ENCODE measurements at places on chromosomes 5 and 9.

GRCh38 chr9:133008824-133009223 is 22.0 kb upstream of the GTF3C5 start:
- DNase-seq, result no peak

- DNase-seq, result no peak
Measured at GRCh38 chr5:132370971-132371602, 1.6 kb downstream of the SLC22A5 start.

- DNase-seq, result no peak
Measured at GRCh38 chr5:55868846-55869245, 17.7 kb downstream of the IL31RA start.

- DNase-seq, result no peak
Measured at GRCh38 chr5:177484902-177485549, 11.6 kb upstream of the DBN1 start.

GRCh38 chr9:113168809-113169208 is 18.0 kb downstream of the SLC31A2 start:
- no peak for DNase-seq

GRCh38 chr5:173320259-173320658 is 8.0 kb downstream of the STC2 start:
- no peak for DNase-seq

DNA sequence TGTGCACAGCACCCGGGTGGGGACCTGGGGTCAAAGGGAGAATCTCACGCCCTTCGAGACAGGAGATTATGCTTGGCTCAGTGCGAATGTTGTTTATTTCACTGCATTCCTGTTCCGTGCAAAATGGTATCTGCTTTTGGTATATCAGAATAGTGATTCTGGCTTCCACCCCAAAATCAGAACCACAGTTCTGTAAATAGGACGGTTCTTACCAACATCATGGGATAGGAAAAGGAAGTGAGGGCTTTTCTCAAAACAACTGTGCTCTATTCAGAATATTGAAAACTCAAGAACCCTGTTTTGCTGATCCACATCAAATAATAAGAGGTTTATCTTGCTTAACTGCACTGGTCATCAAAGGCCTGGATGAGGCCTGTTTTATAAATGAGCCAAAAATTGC is 51.6 kb upstream of the FBXW11 start:
- no peak for DNase-seq

- DNase-seq, result no peak
Measured at GRCh38 chr5:72163349-72163983, 56.2 kb downstream of the MAP1B start.

DNA sequence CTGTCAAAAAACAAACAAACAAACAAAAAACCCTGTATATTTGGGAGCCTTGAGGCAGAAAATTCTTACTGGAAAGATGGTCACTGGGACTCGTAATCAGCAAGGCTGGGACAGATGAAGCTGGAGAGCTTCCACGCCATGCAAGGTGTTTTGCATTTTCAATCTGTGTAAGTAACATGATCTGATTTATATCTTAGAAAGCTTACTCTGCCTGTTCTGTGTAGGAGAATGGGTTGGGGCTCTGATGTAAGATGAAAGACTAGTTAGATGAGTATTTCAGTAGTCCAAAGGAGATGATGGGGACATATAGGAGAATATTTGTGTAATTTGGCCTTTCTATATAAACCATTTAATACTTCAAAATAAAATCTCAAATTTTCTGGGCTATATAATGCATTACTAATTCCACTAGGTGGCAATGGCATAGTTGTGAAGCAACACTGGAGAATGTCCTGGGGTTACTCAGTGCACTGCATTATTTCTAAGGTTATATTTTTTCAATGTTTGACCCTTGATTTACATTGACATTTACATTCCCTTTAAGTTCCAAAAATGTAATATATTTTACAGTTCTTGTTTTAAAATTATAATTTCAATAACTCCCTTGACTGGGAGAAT is 21.9 kb upstream of the FSD1L start:
- DNase-seq, result no peak

DNA sequence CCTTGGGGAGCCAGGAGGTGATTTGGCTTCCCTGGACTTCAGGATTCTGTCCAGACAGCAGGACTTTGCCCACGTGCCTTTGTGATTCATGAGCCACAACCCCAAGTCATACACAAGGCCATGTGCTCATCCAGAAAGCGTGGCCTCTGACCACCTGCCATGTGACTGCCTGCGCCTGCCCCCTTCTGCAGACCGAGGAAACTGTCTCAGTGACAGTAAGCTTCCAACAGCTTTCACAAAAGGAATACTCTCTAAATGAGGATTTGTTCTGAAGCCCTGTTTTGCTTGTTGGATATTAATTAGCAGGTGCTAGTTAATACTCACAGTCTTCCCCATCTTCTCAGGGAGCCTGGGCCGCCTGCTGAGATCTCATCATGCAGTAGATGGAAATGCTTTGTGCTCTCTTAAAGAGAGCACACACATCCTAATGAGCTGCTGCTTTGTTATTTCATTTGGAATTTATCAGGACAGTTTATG is 36.9 kb upstream of the ANGPTL2 start:
- no peak for DNase-seq

DNA sequence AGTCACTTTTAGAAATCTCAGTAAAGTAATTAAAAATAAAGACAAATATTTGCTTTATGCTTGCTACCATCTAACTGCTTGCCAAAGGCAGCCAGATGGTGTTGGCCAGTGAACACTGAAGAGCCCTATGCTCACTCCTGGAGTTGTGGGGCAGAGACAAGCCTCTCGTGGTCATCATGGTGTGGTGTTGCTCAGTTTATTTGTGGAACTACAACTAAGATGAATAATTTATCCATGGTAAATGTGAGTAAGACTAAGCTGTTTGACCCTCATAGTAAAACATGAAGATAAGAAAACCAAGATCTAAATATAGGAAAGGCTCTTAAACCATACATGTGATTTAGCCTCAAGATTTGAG is 100.7 kb downstream of the PDE8B start:
- DNase-seq, result no peak

GRCh38 chr9:99222416-99223270 is 561 bp downstream of the SEC61B start:
- no peak for DNase-seq

- DNase-seq, result no peak
Measured at GRCh38 chr5:99102073-99102697, 173.4 kb upstream of the CHD1 start.

- DNase-seq, result no peak
Measured at GRCh38 chr9:94807556-94807955, 81.1 kb downstream of the AOPEP start.

- no peak for DNase-seq
Measured at GRCh38 chr5:44266882-44267576, 122.2 kb downstream of the FGF10 start.

GRCh38 chr5:3139499-3139931 is 388.0 kb upstream of the IRX2 start:
- DNase-seq, result no peak

GRCh38 chr5:7218141-7218540 is 177.8 kb upstream of the ADCY2 start:
- DNase-seq, result no peak

DNA sequence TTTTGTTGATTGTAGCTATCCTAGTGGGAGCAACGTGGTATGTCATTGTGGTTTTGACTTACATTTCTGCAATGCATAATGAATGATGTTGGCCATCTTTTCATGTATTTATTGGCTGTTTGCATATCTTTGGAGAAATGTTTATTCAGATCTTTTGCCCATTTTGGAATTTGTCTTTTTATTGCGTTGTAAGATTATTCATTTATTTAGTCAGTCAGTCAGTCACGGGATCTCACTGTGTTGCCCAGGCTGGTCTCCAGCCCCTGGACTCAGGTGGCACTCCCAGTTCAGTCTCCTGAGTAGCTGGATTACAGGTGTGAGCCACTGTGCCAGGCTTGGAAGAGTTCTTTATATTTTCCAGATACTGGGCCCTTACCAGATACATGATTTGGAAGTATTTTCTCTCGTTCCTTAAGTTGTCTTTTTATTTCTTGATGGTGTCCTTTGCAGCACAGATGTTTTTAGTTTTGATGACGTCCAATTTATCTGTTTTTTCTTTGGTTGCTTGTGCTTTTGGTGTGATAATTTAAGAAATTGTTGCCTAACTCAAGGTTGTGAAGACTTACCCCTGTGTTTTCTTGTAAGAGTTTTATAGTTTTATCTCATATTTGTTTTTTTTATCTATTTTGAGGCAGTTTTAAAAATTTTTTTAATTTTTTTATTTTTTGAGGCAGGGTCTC is 67.1 kb downstream of the EHMT1 start:
- DNase-seq, result no peak

DNA sequence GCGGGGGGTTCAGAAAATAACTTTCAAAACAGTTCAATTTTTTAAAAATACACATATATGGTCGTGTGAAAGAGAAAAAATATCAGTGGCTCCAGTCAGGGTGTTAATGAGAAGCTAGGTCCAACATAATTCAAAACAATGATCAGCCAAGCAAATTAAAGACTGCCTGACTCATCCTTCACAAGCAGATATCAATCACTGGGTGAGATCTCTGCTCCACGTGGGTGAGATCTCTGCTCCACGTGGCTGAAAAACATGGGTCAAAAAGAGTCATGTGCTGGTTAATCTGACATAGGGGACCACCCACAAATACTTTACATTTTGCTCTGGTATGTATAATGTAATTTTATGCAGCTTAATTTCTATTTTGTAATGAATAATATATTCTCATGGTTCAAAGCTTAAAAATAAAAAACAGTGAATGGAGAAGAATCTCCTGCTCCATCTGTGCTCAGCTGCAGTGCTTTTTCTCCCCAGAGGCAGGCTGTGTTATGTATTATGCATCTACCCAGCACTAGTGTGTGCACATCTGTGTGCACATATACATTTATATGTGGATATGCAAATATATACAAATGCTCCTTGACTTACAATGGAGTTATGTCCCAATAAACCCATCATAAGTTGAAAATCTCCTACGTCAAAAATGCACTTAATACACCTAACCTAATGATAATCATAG is 93.1 kb upstream of the S1PR3 start:
- no peak for DNase-seq

DNA sequence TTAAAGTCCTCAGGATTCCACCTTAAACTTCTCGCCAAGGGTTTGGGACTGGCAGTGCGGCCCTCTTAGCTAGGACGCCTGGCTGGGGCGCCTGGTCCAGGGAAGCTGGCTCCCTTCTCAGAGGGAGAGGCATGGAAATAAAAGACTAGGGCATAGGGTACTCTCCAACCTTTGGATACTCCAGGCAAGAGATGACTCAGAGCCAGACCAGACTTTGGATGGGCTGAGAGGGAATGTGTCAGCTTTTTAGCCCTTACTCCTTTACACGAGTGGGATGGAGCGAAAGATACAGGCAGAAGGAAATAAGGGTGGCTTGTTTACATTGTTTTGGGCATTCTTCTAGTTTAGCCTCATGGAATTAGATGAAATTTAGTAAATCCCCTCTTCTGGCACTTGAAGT is 48.2 kb downstream of the IL31RA start:
- DNase-seq, result no peak

GRCh38 chr5:177545487-177546257 is 8.7 kb downstream of the FAM193B start:
- DNase-seq, result no peak

- DNase-seq, result no peak
Measured at GRCh38 chr5:173065155-173065554, 9.0 kb downstream of the CREBRF start.

DNA sequence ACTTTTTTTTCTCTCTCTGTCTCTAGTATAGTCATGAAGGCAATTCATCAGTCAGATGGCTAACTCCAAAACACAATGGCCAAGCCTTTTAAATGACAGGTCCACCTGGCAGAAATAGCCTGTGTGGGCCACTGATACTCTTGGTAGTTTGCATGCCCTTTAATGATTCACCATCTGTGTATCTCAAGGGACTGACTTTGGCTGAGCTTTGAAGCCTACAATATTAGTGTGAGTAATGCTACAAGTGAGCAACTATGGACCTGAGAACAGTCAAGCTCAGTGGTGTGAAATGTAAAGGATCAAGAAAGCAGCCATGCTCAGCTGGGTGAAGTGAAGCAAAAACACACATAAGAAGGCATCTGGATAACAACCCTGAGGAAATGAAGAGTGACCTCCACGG is 506.9 kb downstream of the TLE1 start:
- no peak for DNase-seq

DNA sequence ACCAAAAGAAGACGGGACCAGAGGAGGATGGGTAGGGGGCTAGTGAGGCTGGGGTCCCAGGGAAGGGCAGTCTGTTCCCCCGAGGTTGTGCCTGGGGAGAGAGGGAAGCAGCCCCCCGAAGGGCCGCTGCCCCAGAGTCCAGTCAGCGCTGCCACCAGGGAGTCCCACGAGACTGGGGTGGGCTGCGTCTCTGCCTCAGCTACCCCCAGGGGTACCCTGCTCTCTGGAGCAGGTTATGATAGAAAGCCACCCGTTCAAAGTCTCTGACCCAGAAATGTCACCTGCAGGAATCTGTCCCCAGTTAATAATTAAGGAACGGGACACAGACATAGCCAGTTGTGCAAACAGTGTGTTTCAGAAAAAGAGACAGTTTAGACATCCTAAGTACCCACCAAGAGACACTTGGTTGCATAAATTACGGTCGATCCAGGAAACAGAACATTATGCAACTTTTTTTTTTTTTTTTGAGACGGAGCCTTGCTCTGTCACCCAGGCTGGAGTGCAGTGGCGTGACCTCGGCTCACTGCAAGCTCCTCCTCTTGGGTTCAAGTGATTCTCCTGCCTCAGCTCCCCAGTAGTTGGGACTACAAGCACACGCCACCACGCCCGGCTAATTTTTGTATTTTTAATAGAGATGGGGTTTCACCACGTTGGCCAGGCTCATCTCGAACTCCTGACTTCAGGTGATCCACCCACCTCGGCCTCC is 10.7 kb upstream of the AGPAT2 start:
- DNase-seq, result no peak

- DNase-seq, result no peak
Measured at GRCh38 chr5:114989512-114989911, 180.2 kb downstream of the TRIM36 start.

GRCh38 chr9:588981-589380 is 252.5 kb upstream of the DMRT1 start:
- DNase-seq, result no peak

DNA sequence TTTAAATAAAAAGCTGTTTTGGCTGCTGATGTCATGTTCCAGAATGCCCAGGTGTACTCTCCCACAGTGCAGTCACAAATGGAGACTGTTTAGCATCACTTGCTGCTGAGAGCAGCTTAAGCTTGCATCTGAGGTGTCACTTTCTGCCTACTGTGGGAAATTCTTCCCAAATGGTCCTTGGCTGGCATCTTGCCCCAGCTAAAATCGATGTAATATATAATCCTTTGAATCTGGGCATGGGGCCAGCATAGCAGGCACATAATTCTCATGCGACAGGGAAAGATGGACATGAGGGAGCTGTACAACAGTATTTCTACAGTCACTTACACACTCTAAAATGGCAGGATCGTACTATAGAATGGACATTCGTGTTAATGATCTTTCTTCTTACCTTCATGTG is 144.3 kb downstream of the MACIR start:
- no peak for DNase-seq

- DNase-seq, result no peak
Measured at GRCh38 chr5:94329115-94329514, 289.3 kb downstream of the KIAA0825 start.

GRCh38 chr5:148970228-148970627 is 92.6 kb downstream of the SH3TC2 start:
- no peak for DNase-seq
